ENCODE measurements at places on chromosomes 1 and 21. TPM values are rescaled to one million over a fixed set of nuclear protein-coding genes. Genes with fewer than 3 reads are reported as not detected.

DNA sequence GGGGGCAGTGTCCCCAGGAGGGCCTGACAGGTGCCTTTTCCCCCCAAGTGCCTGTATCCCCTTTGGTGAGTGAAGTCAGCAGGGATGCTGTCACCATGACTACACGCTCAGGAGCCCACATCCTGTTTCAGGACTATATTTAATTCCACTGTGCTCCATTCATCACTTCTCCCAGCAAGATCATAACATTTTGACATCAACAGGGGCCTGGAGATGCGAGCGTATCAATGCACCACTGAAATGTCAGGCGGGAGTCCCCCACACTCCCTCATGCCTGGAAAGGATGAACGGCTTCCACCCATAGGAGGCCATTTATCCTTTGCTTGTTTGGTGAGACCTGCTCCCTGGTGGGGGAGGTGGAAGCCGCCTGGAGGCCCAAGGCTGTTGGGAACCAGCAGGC, 119.1 kb downstream of the PTPRU start:
- DNase-seq, result no peak

GRCh38 chr1:227898502-227899140, 49.1 kb downstream of the WNT9A start:
- DNase-seq, result peak; percentile 41

- no peak for DNase-seq
These were observed 50.6 kb downstream of the ZBTB40 start for GRCh38 chr1:22502202-22502601.

DNA sequence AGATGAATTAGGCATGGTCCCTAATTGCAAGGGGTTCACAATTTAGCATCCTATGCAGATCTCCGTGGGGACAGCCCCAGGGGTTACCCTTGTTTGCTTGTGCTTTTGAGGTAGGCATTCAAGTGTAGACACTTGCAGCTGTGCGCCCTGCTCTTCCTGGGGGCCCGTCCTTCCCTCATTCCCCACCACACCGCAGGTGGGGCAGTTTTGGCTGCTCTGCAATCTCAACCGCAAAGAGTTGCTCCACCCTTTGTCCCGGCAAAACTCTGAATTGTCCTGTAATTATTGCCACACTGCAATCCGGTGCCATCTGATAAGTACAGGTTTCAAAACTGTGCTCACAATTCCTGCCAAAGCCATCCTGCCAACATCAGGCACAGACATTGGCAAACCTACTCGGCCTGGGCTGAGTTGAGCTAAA, 65.4 kb upstream of the LYST start:
- no peak for DNase-seq

DNA sequence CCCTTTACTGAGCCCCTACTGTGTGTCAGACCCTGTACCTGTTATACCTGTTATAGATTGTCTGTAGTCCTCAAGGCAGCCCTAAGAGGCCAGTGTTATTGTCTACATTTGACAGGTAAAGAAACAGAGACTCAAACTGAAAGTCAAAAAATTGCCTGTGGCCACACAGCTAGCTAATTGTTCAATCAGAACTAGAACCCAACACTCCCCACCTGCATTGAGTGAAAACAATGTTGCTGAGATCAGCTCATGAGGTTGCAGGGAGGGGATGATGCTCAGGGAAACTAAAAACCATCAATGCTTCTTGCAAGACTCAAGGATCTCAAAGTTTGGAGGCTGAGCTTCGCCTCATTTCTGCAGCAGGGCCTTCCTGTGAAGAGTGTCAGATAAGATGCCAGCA, 109.5 kb upstream of the LMO4 start:
- no peak for DNase-seq

DNA sequence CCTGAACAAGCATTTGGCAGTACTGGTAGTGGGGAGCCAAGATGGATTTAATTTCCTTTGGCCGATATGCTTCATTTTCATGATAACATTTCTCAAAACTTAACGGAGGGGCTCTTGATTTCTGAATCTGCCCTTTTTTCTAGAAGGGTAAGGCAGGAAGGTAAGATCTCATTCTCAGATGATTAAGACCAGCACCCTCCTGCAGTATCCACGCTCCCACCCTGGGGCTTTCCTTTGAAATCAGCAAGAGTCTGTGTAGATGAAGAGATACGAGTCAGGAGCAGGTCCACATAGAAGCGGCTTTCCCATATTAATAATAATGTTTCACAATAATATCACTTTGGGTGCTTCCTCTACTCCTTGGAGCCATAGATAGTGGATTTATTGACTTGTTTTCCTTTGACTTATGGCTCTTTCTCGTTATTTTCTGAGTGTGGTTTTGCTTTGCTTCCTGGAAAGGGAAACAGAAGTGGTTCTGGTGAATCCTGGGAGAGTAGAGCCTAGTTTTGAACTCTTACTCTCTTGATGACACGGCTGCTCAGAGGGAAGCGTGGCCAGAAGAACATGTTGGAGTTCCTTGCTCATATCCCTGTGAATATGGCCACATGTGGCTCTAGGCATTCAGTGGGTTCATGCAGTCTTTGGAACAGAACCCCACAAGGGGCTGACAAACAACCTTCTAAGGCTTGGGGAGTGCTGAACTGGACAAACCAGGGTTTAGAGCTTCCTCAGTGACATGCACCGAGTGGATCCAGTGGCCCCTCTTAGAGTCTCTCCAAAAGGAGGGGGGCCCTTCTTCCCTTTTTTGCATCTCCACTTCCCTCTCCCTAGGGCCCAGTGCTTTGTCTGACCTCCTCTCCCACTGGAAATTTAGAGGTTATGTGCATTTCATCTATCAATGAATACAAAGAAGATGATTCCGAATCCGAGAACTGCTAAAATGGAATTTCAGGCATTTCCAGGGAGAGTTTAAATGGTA, 195.7 kb downstream of the DYRK1A start:
- no peak for DNase-seq

The TCEA3 gene
- total RNA-seq, result 48.4 TPM

GRCh38 chr1:168100315-168101002, 36.3 kb downstream of the GPR161 start:
- DNase-seq, result no peak

GRCh38 chr1:203870245-203870644, 8.8 kb downstream of the SNRPE start:
- DNase-seq, result no peak

The ATP6V1G3 gene
- not detected for total RNA-seq

DNA sequence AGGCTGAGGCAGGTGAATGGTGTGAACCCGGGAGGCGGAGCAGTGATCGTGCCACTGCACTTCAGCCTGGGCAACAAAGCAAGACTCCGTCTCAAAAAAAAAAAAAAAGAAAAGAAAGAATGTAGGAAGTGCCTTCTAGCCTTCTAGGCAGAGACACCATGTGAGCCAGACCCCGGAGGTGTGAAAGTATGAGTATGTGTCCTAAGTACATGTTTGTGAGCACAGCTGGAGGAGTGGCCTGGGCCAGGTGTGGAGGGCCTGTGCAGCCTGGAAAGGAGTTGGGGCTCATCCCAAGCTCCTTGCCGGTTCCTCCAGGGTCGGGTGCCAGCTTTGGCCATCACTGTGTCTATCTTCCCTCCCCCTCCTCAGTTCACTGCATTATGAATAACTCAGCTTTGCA, 13.0 kb downstream of the SOX13 start:
- no peak for DNase-seq

GRCh38 chr1:188402986-188403385, 1574.2 kb downstream of the PLA2G4A start:
- DNase-seq, result no peak

GRCh38 chr1:154503898-154504297, 1.7 kb upstream of the SHE start:
- DNase-seq, result no peak

DNA sequence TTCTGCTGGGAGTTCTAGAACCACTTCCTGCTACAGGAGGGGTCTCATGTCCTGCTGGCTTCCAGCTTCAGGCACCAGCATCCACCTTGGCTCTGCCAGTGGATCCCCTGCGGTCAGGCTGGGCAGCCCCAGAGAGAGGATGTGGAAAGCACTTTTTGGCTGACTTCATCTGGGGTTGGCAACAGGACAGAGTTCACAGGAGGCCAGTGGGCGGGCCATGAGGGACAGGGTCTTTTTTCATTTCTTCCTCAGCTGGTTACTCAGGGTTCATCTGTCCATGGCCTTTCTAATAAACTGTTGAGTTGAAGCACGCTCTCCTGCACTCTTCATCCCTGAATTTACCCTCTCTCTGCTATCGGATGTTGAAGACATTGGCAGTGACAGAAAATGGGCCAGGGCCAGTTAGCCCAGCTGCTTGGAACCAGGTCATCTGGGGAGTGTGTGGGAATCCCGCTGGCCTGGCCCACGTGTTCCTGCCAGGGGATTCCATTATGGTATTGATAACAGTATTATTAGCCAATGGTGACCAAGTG, 45.2 kb downstream of the RPS6KA1 start:
- no peak for DNase-seq

The RASSF5 gene
- total RNA-seq, result 53.0 TPM

DNA sequence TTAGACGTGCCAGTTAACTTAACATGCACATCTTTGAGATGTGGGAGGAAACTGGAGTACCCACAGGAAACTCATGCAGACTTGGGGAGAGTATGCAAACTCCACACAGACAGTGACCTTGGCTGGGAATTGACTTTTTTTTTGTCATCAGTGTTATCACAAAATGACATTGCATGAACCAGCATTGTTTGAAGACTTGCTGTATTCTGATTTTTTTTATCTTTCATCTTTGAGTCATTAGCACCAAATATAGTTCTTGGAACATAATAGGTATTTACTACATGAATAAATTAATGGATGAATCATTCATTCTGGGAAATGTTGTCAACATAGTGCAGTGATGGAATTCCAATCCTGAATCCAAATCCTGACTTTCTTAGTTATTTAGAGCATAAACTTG, 77.0 kb downstream of the ATF6 start:
- DNase-seq, result no peak

GRCh38 chr1:58805716-58806571, 22.1 kb upstream of the JUN start:
- DNase-seq, result no peak

DNA sequence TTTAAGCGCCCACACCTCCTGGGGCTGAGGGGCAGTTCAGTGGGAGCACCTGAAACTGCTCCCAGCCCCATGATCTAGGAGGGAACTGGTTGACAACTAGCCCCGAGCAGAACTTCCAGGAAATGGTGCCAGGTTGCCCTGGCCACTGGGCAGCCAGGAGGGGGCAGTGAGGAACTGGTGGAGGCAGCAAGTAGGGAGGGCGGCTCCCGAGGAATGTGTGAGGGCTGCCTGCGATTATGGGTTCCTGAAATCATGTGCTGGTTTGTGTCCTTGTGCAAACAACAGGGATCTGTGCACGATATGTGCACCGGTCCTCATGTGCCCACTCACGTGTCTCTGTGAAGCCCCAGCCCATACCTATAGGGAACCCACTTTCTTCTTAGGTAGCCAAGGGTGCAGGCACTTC, 9.9 kb downstream of the GPR3 start:
- peak; percentile 86 for DNase-seq

DNA sequence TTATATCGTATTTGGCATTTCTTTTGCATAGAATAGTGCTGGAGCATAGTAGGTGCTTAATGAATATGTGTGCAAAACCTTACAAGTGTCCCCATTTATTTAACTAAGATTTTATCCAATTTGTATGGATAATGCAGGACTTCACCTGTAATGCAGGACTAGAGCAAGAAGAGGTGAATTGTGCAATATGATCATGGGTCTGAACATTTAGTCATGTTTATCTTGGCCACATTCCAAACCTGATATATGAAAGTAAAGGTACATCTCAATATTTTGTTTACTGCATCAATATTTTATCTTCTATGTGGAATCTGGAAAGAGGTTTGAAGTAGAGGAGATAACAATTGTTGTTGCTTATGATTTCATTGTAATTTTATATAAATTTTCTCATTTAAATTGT, 1626.7 kb upstream of the B3GALT2 start:
- no peak for DNase-seq

DNA sequence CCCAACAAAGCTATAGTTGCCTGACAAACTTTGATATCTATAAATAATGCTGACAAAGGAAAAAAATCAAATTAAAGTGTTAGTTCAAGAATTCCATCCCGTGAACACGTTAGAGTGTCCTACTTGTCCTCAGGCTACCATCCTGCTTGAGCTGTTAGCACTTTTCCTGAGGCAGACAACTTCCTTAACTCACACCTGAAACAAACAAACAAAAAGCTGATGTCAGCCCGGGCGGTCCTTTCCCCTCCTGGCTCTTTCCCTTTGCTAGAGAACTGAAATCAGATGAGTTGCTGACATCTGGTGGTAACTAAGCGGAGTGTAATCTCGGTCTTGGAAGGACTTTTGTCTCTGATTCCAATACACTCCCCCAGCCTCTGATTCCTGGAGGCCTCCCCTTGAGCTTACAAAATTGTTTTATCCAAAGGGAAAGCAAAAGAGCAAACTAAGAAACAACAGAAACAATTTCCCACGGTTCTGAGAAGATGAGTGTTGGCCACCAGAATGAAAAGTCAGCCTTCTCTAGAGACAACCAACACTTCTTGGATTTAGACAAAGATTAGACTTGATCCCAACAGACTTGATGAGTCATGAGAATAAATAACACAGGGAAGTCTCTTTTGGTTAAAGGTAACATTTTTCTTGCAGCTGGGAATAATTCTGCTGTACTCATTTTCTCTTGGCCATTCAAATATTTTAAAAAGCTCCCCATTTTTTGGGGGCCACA, 135.4 kb downstream of the PROX1 start:
- no peak for DNase-seq

DNA sequence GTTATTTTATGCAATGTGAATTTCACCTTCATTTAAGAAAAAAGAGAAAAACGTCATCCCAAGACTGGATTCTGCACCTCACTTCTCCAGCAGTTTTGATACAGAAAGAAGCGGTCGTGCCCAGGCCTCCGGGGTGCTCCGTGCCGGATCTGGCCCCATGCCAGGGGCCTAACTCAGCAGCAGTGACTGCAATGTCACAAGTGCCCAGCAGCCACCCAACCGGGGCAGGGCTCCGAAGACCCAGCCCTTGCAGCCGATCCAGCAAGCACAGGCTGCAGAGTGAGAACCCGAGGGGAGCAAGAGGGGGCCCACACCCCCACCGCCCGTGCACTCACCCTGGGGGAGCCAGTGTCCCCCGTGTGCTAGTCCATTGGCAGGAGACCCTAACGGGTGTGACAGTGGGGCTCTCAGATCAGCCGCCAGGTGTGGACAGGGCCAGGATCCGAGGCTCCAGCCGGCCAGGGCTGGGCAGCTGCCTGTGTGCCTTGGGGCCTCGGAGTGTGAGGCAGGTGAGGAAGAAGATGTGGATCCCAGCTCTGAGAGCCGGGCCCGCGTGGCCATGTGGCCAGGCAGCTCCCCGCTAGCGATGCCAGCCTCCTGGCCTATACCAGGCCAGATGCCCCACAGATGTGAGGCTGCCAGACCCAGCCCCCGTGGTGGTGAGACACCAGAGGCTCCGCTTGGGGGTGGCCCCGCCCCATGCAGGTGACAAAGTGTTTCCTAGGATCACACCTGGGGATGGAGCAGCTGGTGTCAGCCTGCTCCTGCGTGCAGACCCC, 60.6 kb downstream of the MEGF6 start:
- DNase-seq, result no peak

Measured in sciatic nerve (tissue), 2 donors.